ENCODE measurements at places on chromosomes 2 and 18.

GRCh38 chr2:27916293-27916995 is 25.9 kb downstream of the BABAM2 start:
- no peak for DNase-seq

DNA sequence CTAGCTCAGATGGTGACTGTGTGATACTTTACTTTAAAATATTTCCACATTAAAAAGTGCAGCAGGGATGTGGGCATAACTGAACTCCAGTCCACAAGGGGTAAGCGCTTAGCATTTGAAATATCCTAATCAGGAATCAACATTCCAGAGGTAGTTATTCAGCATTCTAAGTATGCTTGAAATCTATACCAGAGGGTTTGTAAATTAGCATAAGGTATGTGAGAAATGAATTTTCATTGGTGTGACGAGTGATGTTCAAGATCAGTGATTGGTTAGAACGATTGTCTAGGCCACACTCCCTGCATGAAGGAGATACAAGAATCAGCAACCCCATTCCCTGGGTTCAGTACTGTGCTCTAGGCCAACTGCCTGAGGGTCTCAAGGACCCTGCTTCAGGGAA is 42.6 kb downstream of the MAPK4 start:
- DNase-seq: peak; percentile 20

GRCh38 chr2:149773006-149773405 is 185.4 kb upstream of the MMADHC start:
- no peak for DNase-seq

- no peak for DNase-seq
These were observed 665.5 kb upstream of the SOX11 start for GRCh38 chr2:5026571-5027234.

DNA sequence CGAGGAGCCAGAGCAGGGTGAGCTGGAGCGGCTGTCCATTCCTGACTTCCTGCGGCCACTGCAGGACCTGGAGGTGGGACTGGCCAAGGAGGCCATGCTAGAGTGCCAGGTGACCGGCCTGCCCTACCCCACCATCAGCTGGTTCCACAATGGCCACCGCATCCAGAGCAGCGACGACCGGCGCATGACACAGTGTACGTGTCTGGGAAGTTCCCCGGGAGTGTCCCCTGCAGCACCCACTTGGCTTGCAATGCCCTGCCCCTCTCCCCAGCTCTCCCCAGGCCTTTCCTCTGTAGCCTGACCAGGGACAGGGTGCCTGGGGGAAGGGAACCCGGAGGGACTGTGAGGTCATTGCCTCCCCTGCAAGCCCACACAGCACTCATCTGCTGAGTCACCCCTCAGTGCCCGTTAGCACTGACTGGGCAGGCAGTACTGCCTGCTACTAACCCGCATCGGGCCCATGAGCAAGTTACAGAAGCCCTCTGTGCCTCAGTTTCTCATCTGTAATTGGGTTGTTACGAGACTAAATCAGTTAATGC is 29.4 kb upstream of the GMPPA start:
- DNase-seq: peak; percentile 54

DNA sequence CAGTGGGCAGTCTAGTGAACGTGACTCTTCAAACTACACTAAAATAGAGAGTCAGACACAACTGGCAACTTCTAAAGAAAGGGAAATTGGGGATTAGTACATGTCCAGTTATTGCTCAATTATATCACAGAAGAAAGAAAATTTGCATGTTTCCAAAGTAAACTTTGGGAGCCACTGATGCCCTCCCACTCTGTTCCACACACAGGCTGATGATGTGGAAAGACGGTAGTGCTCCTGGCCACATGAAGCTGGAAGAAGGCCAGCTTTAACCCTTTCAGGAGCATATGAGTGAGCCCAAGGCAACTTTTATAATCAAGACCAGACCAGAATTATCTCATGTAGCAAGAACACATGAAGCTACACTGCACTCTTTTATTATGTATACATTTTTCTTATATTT is 141.0 kb downstream of the NR4A2 start:
- DNase-seq: peak; percentile 29

- DNase-seq: no peak
These were observed 34.2 kb upstream of the LRRTM1 start for GRCh38 chr2:80338794-80339193.

DNA sequence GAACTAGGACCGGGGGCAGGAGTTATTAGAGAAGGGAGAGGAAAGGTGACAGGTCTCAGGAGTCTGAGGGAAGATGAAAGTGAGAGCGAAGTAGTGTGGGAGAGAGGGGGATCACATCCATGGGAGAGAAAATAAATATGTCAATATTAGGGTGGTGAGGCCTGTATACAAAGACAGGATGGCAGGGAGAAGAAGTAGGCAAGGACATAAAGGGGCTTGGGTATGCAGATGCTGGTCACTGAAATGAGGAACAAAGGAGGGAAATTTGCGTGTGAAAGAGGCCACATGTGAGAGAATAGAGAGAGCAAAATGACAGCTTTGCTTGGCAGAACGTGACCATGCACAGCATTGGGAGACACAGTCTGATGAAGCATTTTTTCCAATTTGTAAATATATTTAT is 13.6 kb downstream of the METAP1D start:
- no peak for DNase-seq

- DNase-seq: no peak
These were observed 11.4 kb downstream of the CTIF start for GRCh38 chr18:48550101-48550729.

- no peak for DNase-seq
These were observed 777.5 kb upstream of the ID2 start for GRCh38 chr2:7904319-7904718.

DNA sequence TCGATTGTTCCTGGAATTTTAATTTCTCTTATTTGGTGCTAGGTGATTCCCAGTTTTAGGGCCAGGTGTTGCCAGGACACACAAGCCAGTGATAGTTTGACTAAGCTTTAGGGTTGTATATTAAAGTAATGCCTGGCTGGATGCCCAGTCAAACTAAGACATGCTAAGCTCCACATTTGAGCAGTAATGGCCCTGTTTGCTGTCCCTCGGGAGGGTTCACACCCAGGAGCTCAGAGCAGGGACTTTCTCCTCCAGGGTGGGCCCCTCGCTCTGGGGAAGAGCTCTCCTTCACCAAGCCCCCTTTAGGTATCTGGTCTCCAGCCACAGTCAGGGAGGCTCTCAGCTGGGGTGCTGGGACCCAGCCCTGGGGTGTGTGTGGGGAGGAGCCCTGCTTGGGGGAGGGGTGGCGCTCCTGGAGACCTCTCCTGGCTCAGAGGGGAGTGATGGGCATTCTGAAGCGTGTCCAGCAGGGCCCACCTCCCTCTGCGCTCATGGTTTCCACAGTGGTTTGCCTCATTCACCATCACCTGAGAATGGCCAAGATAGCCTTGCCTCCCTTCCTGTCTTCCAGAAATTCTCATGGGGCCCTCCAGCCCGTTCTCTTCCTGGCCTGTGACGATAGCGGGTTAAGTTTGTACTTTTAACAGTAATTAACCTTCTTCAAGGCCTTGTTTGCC is 31.7 kb downstream of the INPP4A start:
- peak; percentile 18 for DNase-seq

DNA sequence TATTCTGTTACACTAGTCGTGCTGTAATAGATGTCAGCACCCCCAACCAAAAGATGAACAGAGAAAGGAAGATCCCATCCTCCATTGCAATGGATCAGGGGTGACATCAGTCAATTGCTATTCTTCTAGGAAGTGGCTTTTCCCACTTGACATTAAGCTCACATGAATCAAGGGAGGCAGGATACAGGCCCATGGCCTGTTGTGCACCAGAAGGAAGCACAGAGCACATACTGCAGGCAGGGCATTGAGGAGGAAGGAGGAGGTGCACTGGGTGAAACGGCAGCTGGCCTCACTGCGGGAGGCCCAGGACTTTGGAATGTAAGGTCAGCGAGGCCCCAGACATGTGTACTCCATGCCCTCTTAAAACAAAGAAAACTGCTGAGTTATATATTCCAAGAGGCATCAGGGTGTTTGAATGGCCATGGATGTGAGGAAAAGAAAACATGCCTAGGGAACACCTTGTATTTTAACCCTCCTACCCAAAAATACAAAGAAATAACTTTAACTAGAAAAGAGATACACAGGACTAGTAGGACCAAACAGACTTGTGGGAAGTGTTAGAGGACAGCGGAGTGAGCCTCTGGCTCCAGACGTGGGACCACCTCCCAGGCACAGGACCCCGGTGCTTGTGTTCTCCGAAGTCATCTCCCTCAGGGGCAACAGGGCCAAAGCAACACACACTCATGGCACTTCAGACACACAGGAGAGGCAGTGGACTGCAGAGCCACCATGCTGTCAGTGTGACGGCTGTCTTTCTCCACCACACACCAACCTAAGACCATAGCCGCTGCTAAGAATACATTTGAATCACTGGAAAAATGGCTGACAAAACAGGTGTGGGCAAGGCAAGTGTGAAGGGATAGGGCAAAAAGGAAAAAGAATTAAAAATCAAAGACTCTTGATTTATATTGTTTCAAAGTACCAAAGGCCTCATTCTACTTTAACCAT is 51.4 kb upstream of the RIOK3 start:
- DNase-seq: peak; percentile 72

DNA sequence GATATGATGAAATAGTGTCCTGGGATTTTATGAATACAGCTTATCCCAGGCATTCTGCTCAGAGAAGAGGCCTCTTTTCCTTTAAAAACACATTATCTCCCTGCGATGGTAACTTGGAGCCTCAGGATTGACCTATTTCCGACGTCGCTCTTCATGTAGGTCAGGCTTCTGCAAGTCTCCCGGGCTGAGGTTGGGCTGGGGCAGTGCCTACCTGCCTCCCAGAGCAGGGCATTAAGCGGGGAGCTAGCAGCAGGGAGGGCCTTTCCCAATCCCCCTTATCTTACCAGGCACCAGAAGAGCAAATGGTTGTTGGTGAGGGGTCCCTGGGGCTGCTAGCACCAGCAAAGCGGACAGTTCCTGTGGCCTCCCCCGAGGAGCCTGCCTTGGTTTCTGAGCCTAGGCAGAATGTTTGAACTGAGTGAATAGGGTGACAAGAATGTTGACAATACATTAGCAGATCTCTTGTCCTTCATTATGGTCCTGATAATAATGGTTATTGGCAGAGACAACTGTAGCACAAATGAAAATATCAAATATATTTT is 60.2 kb downstream of the TRPM8 start:
- no peak for DNase-seq

DNA sequence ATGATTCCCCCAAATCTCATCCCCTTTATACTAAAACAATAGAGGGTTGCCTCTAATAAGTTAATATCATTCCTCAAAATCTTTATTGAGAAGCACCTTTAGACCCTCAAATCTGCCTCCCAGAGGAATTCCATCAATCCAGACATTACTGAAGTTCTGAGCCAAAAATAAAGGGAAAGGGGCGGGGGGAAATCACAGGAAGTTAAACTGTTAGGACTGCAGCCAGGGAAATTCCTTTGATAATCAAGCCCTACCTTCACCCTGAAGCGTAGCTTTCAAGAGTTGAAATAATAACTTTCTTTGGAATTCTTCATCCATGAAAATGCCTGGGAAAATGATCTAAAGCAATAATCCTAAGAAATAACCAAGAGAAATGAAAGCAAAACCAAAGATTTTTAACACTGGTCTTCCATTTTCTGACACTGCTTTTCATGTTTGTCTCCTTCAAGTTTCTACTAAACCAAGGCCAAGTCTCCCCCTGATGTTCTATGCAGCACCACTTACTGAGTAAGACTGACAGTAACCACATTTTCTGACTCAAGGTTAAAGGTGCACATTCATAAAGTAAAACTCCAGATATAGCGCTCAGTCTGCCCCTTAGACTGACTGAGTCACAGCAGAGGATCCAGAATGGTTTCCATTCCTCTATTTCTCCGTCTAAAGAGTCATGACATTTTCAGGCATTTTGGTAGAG is 78.2 kb downstream of the TCF4 start:
- DNase-seq: peak; percentile 91

DNA sequence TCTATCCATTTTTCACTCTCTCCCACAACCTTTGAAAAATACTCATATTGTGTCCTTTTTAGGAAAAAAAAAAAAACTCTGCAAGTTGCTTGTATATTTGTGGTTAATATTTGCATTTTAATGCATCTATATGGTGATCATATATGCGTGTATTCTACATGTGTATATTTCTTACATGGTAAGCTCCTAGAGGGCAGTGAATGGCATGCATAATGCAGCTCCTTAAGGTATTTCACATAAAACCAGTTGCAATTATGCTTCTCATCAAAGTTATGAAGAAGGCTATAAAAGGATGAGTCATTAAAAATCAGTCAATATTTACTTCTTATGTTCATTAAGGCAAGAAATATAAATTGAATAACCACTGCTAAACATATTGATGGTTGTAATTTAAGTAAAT is 100.8 kb downstream of the LRP1B start:
- DNase-seq: no peak

- peak; percentile 50 for DNase-seq
These were observed 293.9 kb upstream of the SYT4 start for GRCh38 chr18:43571078-43571689.

GRCh38 chr18:2173486-2173885 is 397.8 kb downstream of the METTL4 start:
- DNase-seq: peak; percentile 92

GRCh38 chr2:236773206-236773605 is 203.6 kb downstream of the ACKR3 start:
- no peak for DNase-seq

GRCh38 chr2:110645616-110646015 is 32.2 kb downstream of the BUB1 start:
- no peak for DNase-seq

DNA sequence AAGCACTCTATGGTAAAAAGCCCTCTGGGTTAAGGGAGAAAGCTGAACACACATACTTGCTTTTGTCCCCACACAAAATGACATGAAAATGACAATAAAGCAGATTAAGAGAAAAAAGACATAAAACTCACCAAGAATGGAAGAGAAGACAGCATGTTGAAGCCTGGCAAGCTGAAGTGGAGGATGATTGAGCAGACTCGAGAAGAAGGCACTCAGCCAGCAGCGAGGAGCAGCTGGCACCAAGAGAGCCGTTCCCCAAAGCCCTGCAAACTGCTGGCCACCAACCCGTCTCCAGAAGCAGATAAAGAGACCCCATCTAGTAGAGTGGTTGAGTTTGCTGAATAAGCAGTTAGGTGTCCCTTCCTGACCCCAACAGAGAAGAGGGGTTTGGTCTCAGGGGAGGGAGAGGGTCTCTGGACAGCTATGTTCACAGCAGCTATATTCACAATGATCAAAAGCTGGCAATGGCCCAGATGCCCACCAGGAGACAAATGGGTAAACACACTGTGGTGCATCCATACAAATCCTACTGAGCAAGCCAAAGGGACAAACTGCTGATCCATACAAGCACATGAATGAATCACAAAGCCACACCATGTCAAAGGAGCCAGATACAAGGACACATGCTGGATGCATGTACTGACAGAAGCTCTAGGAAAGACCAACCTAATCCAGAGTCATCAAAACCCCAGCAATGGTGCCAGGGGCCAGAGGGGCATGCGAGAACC is 36.9 kb downstream of the FAM168B start:
- DNase-seq: no peak

- DNase-seq: no peak
These were observed 124.8 kb downstream of the LAMA1 start for GRCh38 chr18:6992761-6993160.
